ENCODE measurements at places on chromosomes 12 and 14.

GRCh38 chr12:94704452-94705306 is 54.3 kb upstream of the TMCC3 start:
- DNase-seq, result peak; percentile 63

GRCh38 chr12:52074971-52075724 is 4.4 kb upstream of the SMIM41 start:
- no peak for DNase-seq

DNA sequence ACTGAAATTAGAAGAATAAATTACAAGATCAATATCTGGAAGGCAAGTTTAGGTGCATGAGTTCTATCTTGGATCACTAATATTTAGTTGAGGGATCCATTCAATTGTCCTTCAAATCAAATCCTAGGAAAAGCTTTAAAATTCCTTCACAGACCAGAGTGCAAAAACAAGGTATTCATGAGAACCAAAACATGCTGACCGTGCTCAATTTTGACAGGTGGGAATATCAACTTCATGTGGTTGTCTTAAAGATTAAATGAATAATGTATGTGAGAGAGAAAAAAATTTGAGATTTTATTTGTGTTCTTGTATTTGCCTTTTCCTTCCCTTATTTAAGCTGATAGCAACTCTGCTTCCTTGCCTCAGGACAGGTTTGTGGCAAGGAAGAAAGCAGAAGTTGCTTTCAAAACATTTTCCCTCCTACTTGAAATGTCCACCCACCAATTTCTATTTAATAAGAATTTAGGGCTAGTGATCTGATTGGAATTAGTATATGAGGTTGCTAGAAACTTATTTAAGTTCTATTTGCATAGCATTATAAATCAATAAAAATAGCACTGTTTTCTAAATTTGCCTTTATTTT is 4.9 kb upstream of the PPP1R12A start:
- DNase-seq, result no peak

DNA sequence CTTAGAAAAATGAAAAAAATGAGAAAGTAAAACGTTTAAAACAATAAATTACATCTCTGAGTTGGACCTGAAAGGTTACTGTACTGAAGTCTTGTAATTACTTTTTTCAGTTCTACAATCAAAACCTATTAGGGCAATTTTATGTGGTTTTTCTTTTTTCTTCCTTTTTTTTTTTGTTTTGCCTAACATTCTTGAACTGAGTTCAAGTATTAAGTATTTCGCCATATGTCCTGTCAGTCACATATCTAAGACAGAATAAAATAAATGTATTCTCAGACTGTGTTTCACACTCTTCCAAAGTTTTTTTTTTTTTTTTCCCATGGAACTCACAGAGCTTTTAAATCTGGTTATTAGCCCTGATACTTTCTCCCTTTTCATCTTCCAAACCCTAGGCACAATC is 172.0 kb downstream of the BCAT1 start:
- DNase-seq, result no peak

DNA sequence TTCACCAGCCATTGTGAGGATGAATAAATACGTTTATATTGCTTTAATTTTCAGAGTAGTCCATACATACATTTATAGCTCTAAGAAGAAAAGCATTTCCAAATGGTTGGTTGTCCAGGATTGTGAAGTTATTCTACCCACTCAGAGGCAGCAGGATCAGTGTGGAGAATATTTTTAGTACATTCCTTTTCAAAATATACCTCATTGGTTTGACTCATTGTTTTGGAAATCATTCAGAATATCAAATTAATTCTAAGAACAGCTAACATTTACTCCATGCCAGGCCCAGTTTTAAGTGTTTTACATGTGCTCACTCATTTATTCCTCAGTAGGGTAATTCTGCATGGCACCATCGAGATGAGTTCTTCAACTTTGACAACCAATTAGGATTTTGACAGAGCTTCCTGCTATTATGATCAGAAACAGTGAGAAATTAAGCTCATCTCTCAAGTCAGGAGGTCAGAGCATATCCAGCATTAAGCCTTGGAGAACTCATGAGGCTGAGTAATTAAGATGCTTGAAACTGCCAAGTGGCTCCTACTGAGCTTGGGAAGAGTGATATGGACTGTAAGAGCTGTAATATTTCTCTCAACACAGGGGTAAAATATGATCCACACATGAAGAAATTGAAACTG is 153.3 kb upstream of the CLEC14A start:
- DNase-seq, result no peak

Measured in left kidney (tissue), 8 donors.